AML-193 (cell line): ENCODE measurements at places on chromosomes 7 and 10.

DNA sequence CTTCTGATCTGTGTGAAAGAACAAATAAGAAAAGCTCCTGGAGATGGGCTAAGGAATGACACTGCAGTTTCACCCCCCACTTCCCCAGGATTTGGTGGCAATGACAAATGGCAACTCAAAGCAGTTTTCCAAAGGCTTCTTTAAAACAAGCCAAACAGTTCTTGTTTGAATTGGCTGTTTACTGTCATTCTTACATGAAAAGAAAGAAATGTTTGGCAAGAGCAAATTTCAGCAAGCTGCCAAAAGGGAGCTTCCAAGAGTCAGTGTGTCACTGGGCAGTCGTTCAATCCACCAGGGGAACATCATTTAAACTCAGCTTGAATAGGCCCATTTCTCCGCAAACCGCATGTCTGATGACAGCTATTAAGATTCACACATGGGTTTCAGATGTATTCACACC, 119.0 kb upstream of the RHOBTB1 start:
- DNase-seq: no peak

GRCh38 chr7:114062810-114063209, 144.0 kb upstream of the PPP1R3A start:
- DNase-seq: no peak

DNA sequence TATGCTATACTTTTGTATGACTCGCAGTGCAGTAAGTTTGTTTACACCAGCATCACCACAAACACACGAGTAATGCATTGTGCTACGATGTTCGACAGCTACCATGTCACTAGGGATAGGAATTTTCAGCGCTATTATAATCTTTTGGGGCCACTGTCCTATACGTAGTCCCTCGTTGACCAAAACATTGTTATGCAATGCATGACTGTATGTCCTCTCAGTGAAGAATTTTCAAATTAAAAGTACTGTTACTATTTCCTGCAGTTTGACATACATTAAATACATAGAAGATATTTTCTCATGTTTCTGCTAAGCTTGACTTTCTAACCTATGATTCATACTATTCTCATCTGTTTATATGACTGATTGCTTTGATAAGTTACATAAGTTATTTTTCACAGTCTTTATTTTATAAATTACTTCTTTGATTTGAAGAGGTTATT, 203.6 kb downstream of the VTI1A start:
- no peak for DNase-seq

- DNase-seq: no peak
These were observed 351.7 kb downstream of the NXPH1 start for GRCh38 chr7:8785081-8785480.

DNA sequence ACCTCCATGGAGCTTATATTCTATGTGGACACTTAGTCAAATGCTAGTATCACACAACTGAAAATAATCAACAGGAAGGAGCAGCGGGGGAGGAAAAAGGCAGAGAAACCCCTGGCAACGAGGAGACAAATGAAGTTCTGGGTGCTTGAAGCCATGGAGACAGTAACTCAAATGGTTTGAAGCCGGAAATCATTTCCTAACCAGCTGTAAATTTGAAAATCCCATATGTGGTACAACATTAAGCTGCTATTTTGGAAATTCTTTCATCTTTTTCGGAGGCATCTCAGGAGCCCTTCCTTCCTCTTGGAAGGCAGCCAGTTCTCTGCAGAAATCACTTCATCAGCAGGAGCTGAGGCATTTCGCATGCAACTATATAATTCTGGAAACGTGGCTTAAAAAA, 91.4 kb downstream of the PPP1R3C start:
- DNase-seq: no peak

- no peak for DNase-seq
These were observed 49.5 kb downstream of the VSTM2A start for GRCh38 chr7:54591404-54592386.

- DNase-seq: no peak
These were observed 82.4 kb upstream of the KCND2 start for GRCh38 chr7:120190566-120190965.

- no peak for DNase-seq
These were observed 6.5 kb downstream of the SGCE start for GRCh38 chr7:94649450-94649849.

DNA sequence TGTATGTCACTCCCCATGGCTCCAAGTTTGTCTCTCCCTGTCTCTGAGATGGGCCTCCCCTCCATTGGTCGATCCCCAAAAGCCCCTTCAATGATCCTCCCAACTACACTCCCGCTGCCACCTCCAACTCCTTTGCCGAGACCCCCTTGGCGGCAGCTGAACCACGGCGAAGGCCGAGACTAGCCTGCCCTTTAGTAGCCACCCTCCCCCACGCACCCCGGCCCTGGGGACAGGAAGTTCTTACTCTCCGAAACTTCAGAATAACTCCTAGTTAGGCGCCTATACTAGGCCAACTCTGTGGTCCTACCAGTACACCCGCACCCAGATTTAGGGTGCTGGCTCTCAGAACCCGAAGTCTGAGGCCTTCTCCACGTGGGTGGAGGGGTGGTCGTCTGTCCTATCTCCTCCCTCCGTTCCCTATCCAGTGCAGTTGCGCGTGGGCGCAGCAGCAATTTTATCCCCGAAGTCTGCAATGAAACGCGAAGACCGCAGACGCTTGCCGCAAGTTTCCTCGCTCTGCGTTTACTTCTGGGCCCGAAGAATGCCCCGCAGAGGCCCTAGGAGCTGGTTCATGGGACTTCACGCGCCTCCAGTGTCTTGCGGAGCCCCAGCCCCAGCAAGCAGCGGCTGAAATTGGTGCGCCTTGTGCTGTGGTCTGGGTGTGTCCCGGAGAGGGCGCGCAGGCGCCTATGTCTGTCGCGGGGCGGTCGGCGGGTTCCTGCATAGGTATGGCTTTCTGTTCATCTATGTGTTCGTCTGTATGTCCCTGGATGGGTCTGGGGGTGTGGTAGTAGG, 82.6 kb upstream of the SLF2 start:
- no peak for DNase-seq

DNA sequence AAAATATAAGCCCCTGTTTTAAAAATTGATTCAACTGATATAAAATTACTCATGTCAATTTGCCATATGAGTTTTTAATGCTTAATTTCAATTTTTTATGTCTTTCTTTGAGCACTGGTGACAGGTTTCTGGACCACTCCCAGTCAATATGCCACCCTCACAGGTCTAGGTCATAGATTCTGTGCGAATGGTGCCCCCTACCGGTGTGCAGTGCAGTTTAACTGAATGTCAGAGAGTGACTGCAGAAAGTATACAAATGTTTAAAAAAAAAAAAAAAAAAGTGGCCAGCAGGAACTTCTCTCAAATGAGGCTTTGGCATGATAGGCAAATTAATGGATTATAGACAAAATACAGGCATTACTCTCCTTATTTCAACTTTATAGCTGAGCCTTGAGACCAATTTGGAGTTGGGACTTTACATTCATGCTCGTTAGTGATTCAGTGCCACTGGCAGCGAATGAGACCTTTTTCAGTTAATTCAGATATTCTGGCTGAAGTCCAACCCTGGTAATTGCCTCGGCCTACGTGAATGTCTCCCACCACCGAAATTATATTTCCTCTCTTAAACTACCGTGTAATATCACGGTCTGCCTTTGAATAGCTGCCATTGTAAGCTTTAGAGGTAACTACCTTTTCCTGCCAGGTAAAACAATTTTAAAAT, 427.6 kb downstream of the PHTF2 start:
- peak; percentile 1 for DNase-seq

DNA sequence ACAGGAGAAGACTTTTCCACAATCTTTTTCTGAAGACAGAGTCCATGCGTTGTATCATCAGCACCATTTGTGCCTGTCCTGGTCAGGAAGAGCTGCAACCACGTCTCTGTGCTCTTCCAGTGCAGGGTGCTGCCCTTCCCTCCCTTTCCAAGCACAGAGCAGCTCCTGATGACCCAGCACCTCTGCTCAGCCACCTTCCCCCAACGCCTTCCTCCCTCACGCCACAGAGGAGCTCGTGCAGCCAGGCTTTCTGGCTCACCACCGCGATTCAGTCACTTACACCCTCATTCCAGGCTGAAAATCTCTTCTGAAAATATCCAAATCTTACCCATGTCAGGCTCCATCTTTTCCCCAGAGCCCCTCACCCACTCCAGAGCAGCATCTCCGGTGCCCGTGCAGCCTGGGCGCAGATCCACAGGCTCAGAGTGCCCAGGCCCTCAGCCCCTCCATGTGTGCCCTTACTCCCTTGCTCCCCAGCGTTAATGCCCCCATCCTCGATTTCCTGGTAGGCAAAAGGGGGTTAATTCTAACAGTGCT, 181.5 kb downstream of the DIP2C start:
- no peak for DNase-seq

DNA sequence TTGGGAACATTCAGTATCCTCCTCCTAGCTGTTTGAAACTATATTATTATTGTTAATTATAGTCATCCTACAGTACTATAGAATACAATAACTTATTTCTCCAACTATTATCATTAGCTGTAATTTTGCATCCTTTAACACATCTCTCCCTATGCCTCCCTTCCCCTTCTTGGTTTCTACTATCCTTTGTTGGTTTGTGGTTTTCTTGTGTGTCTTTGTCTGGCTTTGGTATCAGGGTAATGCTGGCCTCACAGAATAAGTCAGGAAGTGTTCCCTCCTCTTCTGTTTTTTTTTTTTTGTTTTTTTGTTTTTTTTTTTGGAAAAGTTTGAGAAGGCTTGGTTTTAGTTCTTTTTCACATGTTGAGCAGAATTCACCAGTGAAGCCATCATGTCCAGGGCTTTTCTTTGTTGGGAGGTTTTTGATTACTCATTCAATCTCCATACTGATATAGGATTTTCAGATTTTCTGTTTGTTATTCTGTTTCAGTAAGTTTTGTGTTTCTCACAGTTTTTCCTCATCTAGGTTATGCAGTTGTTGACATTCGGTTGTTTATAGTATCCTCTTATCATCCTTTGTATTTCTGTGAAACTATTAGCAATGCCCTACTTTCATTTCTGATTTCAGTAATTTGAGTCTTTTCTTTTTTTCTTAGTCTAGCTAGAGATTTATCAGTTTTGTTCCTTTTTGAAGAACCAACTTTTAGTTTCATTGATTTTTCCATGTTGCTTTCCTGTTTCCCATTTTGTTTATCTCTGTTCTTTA, 21.6 kb downstream of the C1GALT1 start:
- DNase-seq: no peak

GRCh38 chr10:78929541-78929940, 139.2 kb upstream of the ZMIZ1 start:
- DNase-seq: no peak

DNA sequence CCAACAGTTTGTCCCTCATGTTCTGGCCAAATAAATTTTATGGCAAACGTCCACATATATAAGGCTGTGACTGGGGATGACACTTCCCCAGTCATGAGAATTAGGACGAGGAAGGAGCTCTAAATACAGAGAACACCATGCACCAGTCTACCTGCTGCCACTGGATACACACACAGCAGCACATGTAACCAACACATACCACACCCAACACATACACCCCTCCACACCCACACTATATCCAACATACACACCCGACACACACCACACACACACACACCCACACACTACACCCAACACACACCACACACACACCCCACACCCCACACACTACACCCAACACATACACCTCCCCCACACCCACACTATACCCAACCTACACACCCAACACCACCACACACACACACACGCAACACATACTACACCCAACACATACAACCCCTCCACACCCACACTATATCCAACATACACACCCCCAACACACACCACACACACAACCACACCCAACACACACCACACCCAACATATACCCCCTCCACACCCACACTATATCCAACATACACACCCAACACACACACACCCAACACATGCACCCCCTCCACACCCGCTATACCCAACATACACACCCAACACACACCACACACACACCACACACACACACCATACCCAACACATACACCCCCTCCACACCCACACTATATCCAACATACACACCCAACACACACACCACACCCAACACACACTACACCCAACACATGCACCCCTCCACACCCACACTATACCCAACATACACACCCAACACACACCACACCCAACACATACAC, 74.1 kb downstream of the HIPK2 start:
- no peak for DNase-seq

- no peak for DNase-seq
These were observed 52.6 kb upstream of the PCBD1 start for GRCh38 chr10:70940834-70941568.

DNA sequence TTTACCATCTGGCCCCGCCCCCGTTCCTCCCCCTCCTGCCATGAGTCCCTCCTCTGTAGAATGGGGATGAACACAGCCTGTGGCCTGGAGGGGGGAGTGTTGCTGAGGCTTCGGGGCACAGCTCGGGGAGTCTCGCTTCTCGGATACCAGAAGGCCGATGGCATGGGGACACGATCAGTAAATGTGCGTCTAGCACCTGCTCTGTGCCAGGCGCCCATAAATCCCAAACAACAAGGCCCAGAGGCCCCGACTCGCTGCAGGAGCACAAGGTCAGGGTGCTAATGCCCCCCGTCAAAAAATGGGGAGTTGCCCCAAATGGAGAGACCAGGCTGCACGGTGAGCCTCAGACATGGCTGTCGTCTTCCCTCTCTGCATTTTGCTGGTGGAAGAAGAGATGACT, 40.7 kb downstream of the JAKMIP3 start:
- DNase-seq: no peak

GRCh38 chr7:91149341-91150246, 114.6 kb upstream of the FZD1 start:
- no peak for DNase-seq

DNA sequence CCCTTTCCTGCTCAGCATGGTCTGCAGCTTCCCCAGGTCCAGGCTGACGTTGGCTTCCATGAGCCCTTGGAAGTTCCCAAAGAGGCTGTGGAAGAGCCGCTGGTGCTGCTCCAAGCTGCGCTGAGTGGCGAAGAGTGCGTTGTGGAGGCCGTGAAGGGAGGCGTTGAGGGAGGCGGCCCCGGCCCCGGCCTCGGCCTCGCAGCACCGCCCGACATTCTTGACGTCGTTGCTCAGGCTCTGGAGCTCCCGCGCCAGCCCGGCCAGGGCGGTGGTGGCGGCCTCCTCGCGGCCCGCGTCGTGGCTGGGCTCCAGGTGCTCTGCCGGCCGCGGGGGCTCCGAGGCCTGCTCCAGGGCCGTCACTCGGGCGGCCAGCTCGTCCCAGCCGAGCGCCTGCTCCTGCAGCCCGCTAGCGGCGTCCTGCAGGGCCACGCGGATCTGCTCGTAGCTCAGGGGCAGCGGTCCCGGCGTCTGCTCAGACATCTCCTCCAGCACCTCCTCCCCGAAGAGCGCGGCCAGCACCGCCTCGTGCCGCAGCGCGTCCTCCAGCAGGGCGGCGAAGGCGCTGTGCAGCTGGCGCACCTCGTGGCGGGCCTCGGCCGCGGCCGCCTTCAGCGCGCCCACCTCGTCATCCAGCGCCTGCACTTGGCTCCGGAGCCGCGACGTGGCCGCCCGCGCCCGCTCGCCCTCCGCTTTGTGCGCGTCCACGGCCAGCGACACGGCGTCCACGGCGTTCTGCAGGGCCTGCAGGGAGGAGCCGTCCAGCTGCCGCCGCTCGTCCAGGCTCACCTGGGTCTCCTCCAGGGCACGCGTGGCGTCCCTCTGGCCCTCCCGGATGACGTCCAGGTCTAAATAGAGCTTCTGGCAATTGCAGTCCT, 14.7 kb downstream of the MMRN2 start:
- DNase-seq: no peak

- DNase-seq: no peak
These were observed 8.4 kb upstream of the C10orf88 start for GRCh38 chr10:122962405-122962804.
